ENCODE measurements at places on chromosomes 4 and X.
A peak's percentile ranks its signal among the peaks of the same experiment; 100 is the strongest.

DNA sequence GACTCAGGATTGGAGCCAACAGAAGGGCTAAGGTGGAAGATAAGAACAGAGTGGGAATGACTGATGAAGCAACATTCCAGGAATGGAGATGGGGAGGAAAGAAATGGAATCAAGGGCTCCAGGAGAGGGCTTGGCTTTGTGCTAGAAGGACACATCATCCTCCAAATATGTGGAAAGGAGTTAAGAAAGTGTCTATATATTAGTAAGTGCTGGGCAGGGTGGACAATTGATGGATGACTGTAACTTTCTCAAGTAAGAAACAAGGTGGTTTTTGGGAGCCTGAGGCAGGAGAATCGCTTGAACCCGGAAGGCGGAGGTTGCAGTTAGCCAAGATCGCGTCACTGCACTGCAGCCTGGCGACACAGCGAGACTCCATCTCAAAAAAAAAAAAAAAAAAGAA is 71.6 kb upstream of the NFKB1 start:
- DNase-seq, result no peak

GRCh38 chrX:151363316-151363715 is 33.7 kb upstream of the VMA21 start:
- no peak for DNase-seq

- DNase-seq, result peak; percentile 57
These were observed 4.0 kb upstream of the GASK1B start for GRCh38 chr4:158176776-158177175.

GRCh38 chrX:13008189-13008533 is 33.3 kb downstream of the TMSB4X start:
- no peak for DNase-seq

Measured in umbilical cord (tissue), 2 donors.